ENCODE measurements at places on chromosomes 12 and 14.

GRCh38 chr12:57135527-57136326 is 7.4 kb downstream of the LRP1 start:
- DNase-seq, result no peak

GRCh38 chr14:100442036-100442435 is 118.9 kb downstream of the SLC25A47 start:
- DNase-seq, result no peak

- DNase-seq, result peak; percentile 11
Observed at GRCh38 chr12:93776581-93777018, 99.4 kb downstream of the CRADD start.

GRCh38 chr12:121942145-121942718 is 23.8 kb downstream of the CFAP251 start:
- DNase-seq, result peak; percentile 41

GRCh38 chr12:116233669-116234068 is 43.8 kb downstream of the MED13L start:
- DNase-seq, result no peak

DNA sequence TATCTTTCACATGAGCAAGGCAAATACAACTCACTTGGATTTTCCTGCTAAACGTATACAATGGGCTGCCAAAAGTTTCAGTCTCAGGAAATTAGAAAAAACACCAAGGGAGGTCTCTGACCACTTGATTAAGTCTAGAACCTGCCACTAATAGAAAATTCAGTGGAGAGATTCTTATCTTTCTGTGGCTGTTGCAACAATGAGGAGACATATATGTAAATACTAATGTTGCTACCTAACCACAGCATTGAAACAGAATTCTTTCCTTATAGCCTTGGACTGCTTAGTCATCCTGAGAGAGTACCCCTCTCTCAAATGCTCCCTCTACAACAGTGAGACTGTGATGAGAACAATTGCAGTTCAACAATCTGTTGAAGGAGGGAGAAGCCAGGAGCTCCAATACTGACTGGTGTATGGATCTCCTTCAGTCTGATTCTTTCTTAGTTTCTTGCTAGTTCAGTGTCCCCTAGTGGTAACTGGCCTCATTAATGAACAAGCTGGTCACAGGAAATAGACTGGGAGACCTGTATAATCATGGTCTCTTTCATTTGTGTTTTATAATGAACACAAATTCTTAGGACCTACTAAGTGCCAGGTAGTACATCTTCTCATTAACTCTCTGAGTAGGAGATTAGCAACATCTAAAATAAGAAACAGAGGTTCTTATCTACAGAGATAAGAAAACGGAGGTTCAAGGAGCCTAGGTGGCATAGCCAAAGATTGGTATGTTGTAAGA is 164.5 kb downstream of the SLC38A4 start:
- DNase-seq, result peak; percentile 76

- DNase-seq, result peak; percentile 57
Observed at GRCh38 chr14:31414190-31414833, 6.0 kb downstream of the HEATR5A start.

DNA sequence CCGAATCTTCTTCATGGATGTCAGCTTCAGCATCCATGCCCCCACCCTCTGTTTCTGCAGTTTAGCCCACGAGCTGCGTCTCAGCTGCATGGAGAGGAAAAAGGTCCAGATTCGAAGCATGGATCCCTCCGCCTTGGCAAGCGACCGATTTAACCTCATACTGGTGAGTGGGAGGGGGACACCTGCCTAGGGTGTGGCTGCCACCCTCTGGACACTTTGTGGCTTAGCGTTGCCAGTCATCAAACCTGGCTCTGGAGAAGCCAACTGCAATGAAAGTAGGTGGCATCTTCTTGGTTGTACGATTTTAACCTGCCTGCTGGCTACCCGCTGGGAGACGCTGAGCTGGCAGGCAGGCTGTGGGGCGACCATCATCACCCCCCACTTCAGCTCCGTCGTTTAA is 16.7 kb downstream of the DCAF4 start:
- no peak for DNase-seq

DNA sequence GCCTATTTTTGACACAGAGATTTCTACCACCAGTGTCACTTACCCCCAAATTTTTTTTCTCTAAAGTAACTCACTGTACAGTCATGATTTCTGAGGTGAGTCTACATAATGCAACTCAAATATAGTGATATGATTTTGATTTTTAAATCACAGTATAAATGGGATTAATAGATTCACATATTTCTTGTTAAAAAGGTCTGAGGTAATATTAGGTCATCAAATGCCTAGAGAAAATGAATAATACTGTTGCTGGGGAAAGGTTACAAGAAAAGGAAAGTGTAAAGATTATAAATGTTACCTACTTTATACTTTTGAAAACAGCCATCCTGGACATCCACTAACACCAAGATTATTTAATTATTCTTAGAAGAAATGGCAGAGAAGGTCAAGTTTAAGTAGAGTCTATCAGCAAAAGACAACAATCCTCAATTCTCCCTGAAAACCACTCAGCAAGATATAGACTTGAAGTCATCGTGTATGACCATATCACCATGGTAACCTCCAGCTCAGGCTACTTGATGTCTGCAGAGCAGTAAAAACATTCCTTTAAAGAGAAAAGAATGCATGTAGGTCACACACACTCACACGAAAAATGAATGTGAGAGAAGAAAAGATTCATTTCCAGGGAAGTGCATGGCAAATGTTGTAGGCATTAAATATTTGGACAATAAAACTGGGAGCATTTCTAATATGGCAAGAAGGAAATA is 58.7 kb downstream of the CCDC59 start:
- peak; percentile 53 for DNase-seq

GRCh38 chr14:51207621-51208020 is 32.4 kb upstream of the TMX1 start:
- no peak for DNase-seq

GRCh38 chr12:34124608-34125007 is 102.3 kb downstream of the ALG10 start:
- DNase-seq, result no peak

- no peak for DNase-seq
Observed at GRCh38 chr12:109240365-109240764, 68.7 kb downstream of the FOXN4 start.

- DNase-seq, result peak; percentile 55
Observed at GRCh38 chr12:23204933-23205778, 580.2 kb downstream of the ETNK1 start.
